SK-MEL-5 (cell line): ENCODE measurements at places on chromosomes 4 and X.

DNA sequence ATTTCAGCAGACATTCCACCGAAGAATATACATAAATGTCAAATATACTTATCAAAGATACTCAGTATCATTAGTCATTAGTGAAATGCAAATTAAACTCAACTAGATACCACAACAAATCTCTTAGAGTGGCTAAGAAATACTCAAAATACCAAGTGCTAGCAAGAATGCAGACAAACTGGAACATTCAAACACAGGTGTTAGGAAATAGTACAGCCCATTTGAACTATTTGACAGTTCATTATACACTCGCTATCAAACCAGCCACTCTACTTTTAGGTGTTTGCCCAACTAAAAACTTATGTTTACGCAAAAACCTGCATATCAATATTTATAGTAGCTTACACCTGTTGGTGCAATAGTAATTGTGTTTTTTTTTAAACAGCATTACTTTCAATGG lies 8.8 kb downstream of the ADAM29 start:
- DNase-seq, result no peak

DNA sequence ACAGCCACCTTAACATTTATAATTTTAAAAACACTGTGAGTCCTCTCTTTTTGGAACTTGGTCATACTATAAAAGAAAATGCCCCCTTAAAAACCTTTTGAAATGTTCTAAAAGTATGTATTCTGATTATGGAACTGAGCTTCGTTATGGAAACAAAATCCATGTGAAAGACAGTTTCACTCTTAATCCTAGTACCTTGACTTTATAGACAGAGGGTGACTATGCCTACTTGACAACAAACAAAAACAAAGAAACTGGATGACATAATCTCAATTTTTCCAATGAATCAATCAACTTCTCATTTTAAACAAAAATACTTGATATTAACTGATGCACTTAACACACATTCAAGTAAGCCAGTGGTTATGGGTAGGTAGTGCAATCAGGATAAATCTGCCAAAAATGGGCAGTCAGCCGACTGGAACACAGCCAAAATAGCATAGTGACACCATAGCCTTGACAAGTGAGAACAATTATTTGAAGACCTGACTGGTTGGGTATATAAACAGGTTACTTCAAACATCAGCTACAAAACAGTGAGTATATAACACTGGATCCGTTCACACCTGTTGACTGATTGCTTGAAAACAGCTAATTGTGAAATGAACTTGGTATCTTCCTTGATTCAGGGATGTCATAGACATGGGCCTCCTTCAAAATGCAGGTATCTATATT lies 265.5 kb downstream of the PPP3CA start:
- no peak for DNase-seq

GRCh38 chr4:42871671-42872290 lies 20.7 kb upstream of the GRXCR1 start:
- no peak for DNase-seq

DNA sequence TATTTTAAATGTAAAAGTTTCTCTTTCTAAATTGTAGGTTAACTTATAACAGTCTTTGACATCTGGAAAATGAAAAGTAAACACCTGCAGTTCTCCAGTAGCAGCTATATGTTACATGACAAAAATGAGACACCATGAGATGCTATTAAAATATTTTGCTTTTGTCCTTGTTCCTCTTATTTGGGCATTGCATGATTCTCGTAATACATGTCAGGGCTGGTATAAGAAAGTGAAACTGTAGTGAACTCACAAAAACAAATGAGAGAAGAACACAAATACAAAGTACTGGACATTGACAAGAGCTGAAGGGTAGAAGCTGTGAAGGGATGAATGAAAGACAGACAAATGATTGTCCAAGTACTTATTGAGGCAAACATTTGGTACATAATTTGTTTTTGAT lies 9.0 kb downstream of the GK2 start:
- DNase-seq, result no peak

DNA sequence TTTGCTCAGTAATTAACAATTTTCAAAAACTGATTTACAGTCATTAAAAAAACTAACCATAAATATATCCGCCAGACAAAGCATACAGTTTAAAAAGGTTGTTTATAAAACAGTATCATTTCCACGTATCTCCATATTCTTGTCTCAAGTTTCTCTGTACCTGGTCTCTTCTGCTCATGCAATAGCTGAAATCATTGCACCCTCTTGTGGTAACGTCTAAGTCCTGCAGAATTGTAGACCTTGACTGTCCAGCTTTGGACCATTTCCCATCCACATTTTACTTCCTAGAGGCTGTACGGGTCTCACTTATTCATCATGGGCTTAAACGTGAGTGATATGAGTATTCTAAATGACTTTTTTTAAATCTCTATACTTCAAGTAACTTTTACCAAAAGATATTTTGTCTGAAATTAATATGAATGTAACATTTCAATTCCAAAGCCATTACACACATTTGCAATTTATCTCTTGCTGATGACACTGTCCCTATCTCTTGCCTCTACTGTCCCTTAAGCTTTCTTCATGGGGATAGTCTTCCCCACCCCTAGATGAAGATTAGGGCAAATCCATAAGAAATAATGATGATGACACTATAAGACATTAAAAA lies 118.5 kb downstream of the BTC start:
- DNase-seq, result peak; percentile 66

DNA sequence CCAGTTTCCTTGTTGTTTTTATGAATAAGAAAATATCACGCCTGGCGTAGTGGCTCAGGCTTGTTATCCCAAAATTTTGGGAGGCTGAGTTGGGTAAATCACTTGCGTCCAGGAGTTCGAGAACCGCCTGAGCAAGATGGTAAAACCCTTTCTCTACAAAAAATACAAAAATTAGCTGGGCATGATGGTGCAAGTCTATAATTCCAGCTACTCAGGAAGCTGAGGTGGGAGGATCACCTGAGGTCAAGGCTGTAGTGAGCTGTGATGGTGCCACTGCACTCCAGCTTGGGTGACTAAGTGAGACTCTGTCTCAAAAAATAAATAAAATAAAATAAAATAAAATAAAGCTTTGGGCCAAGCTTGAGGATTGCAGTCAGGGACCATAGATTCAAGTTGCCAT lies 827.2 kb downstream of the FSTL5 start:
- DNase-seq, result no peak

- DNase-seq, result no peak
These were observed 67.8 kb downstream of the TAPT1 start for GRCh38 chr4:16158504-16158852.

GRCh38 chr4:66927937-66928336 lies 617.4 kb downstream of the CENPC start:
- DNase-seq, result no peak

GRCh38 chr4:155342142-155342541 lies 34.6 kb downstream of the MAP9 start:
- peak; percentile 13 for DNase-seq

GRCh38 chr4:87103086-87103485 lies 117.3 kb downstream of the KLHL8 start:
- DNase-seq, result no peak

DNA sequence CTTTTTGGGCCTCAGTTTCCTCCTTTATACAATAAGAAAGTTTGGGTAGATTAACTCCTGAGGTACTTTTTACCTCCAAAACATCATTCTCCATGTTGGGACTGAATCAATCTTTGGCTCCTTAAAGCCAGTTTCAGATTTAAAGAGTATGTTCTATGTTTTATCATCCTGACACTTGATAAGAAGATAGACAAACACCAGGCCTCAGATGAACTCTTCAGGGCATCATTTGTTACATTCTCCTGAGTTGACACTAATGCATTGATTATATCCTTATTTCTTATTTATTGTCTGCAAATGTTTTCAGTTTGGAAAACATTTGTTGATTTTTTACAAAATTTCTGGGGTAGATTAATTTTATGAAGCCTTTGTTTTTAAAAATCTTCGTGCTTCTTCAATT lies 102.7 kb upstream of the CCSER1 start:
- DNase-seq, result no peak

DNA sequence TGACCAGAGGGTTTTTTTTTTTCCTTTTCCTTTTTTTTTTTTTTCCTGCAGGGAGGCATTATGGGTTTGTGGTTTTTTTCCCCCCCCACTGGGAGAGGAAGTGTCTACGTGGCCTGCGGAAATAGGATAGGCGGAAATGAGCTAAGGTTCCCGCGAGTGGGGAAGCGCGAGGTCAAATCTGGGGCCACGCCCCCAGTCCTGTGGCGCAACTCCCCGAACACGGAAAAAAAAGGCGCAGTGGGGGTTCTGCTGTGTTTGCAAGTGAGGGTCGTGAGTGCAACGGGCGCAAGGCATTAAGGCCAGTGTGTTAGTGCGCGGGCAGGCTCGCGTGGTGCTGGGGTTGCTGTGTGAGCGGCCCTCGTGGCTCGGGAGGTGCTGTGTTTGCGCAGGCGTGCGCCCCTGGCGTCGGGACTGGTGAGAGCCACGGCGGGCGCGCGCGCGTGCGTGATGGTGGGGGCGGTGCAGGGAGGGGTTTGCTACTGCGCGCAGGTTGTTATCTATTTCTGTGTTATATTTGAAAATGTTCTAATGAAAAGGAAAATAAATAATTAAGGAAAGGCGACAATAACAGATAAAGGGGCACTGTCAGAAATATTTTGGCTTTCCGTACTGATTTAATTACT lies 685 bp upstream of the MORF4L2 start:
- DNase-seq, result no peak

GRCh38 chrX:56029691-56030090 lies 202.5 kb upstream of the KLF8 start:
- no peak for DNase-seq

- DNase-seq, result no peak
These were observed 144.7 kb downstream of the ZAR1 start for GRCh38 chr4:48634688-48635308.

- DNase-seq, result peak; percentile 70
These were observed 46.7 kb downstream of the C4orf46 start for GRCh38 chr4:158624889-158625478.

GRCh38 chrX:39459952-39460351 lies 637.8 kb downstream of the BCOR start:
- no peak for DNase-seq

GRCh38 chrX:11765449-11765848 lies 7.4 kb downstream of the MSL3 start:
- no peak for DNase-seq

DNA sequence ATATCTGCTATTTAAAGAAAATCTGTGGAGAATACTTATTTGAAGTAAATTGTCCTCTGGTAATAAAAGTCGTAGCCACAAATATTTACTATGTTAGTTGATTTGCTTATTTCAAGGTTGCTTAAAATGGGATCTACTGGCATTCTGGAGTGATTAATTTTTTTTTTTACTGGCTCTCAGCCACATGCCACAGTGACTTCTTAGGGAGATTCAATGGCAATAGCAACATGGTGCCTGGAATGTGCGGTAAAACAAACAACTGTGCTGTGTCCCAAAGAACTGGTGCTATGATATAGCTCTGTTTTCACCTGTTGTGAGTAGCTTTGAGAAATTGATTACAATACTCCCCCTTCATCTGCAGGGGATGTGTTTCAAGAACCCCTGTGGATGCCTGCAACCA lies 324.3 kb downstream of the GPAT3 start:
- DNase-seq, result no peak

DNA sequence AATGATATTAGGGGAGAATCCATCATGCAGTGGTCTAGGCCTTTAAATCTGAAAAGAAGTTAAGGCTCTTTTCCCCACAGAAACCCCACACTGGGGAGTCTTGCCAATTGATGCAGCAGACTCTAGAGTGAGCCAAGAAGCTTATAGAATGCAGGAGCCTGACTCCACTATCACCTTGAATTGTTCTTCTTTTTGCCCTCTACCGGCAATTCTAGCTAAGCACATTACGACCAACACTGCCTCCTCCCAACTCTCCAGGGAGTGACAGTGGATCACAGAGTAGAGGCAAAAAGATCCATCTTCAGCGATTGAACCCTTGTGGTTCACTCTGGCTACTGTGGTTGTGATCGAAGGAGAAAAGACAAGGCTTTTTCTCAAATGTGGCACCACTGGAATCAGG lies 331.5 kb downstream of the NKX6-1 start:
- peak; percentile 44 for DNase-seq

GRCh38 chr4:154414796-154415195 lies 76.8 kb downstream of the DCHS2 start:
- DNase-seq, result no peak

DNA sequence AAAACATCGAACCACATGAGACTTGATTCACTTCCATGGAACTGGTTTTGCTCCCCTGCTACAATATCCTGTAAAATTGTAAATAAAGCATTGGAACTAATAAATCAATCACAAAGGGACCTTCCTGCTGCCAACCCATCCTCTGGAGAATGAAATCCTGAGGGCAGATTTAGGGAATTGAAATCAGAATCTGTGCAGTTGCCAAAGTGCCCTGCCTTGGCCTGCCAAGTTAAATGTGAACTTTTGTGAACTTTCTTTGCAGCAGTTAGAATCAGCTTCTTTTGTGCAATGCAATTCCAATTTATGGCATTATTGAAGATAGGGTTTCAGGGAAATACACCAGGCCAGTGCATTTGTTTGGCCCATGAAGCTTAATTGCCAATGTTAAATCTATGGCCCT lies 263.1 kb downstream of the PTTG2 start:
- no peak for DNase-seq

DNA sequence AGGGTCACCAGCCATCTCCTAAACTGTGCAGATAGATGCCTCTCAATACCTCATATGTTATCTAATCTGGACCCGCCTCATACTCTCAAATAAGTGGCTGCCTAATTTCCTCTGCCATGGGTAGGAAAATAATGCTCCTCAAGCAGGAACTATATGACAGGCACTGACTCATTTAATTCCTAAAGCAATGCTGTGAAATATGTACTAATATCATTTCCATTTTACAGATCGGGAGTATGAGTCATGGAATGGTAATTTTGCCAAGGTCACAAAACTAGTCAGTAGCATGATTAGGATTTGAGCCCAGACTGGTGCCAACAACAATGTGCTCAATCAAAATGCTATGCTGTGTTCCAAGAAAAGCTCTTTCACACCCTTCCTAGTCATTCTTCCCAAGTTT lies 3.0 kb upstream of the NXT2 start:
- no peak for DNase-seq

DNA sequence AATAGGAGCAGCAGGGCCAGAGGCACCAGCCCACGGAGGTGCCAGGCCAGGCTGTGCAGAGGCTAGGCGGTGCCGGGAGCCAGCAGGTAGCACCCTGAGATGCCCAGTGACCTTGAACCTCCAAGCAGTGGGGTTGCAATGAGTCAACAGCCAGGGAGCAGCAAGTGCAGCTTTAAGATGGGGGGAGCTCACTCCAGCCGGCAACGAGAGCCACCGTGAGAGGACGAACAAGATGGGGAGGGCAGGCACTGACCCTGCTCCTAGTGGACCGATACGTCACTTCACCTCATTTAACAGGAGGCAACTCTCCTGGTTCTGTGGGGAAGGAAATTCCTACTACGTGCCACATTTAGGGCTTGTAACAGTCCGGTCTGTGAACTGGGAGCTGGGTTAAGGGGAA lies 4.8 kb downstream of the LETM1 start:
- DNase-seq, result no peak

GRCh38 chr4:138235419-138235952 lies 6.7 kb downstream of the SLC7A11 start:
- peak; percentile 54 for DNase-seq
